ENCODE measurements at places on chromosomes 3 and 15.

- DNase-seq = no peak
Measured at GRCh38 chr3:35505181-35505580, 134.1 kb upstream of the ARPP21 start.

DNA sequence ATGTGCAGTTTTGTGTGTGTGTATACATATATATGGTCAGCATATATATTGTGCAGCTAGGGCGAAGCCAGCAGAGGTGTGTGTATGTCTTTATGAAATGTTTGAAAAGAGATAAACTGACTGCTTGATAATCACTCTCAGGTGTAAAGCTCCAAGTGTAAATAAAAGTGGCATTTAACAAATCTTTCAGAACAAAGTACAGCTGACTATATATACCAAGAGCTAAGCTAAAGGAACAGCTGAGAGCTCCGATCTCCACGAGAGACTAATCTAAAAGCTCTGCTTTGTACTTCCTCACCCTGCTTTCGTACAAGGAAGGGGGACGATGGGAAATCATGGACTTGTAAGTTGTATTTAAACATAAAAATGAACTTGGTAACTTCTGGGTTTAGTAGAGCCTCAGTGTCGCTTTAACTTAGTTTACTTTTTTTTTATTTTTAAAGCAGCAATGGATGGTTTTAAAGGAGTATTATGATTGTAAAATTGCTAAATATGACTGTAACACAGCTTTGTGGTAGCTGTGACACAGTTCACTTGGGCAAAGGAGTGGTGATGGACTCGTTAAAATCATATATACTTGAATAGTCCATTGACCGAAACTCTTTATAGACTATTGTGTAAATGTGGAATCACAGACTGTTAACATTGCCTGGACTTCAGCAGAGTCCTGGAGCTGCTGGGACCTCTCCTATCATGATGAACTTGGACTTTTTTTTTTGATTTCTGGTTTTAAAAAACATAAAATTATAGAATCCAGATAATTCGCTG, 11.4 kb upstream of the ITPKA start:
- DNase-seq = no peak

GRCh38 chr3:100044369-100044768, 69.9 kb downstream of the FILIP1L start:
- DNase-seq = no peak

- no peak for DNase-seq
Measured at GRCh38 chr15:91338766-91339165, 238.7 kb downstream of the SV2B start.

DNA sequence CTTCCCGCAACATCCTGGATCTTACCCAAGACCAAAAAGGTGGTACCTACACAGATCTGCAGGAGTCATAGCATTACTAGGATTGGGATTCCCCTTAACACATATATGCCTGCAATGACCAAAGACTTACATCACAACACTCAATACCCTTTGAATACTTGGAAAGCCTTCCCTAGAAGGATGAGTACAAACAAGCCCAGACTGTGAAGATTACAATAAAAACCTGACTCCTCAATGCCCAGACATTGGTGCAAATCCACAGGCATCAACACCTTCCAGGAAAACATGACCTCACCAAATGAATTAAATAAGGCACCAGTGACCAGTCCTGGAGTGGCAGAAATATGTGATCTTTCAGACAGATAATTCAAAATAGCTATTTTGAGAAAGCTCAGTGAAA, 326.8 kb downstream of the TBL1XR1 start:
- DNase-seq = no peak

DNA sequence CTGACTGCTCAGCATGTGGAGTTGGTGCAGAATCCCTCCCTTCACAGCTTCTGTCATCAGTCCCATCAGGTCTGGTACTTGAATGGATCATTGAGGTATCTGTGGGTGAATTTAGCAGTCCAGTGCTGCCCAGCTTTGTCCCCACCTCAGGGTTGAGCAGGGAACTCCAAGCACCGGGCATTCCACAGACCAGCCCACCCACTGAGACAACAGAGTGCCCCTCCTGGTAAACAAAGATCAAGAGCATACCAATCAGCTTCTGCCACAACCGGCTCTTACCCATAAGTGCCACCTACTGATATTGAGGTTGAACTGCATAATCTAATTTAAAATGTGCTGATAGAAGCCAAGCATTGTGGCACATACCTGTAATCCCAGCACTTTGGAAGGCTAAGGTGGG, 57.1 kb upstream of the FXR1 start:
- no peak for DNase-seq

GRCh38 chr15:84831613-84832012, 14.5 kb downstream of the ALPK3 start:
- DNase-seq = no peak

DNA sequence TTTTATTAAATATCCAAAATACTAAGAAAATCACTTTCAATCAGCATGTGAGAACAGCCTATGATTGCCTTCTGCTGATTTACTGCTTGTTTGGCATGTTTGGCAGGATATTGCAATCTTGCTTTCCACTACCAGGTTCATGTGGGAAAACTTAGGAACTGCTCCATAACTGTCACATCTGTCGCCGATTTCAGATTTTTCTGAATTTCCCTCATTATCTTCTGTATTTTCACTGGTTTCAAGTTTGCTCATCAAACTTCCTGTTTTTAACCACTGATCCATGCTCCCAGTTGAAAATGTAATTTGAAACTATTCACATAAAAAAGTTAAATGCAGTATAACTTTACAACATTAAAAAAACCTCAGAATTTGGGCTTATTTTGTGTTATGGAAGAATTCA, 93.0 kb downstream of the NFKBIZ start:
- DNase-seq = no peak

- DNase-seq = no peak
Measured at GRCh38 chr3:145815707-145816413, 345.1 kb downstream of the PLOD2 start.

GRCh38 chr3:88263417-88264100, 113.8 kb downstream of the C3orf38 start:
- DNase-seq = no peak

DNA sequence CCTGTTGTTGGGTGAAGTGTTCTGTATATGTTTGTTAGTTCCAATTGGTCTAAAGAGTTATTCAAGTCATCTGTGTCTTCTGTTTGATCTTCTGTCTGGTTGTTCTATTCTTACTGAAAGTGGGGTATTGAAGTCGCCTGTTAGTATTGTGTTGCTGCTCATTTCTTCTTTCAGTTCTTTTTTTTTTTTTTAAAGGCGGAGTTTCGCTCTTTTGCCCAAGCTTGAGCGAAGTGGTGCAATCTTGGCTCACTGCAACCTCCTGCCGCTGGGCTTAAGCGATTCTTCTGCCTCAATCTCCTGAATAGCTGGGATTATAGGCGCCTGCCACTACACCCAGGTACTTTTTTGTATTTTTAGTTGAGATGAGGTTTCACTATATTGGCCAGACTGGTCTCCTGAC, 23.5 kb downstream of the PFN2 start:
- DNase-seq = no peak

GRCh38 chr15:74995182-74995778, at the start of gene SCAMP5:
Gene SCAMP5 (plus strand): TSS chr15:74995563. CDS start chr15:75011840, 16,277 bp downstream.
- peak; percentile 76 for DNase-seq

- DNase-seq = no peak
Measured at GRCh38 chr3:53225651-53226050, 30.2 kb downstream of the TKT start.

DNA sequence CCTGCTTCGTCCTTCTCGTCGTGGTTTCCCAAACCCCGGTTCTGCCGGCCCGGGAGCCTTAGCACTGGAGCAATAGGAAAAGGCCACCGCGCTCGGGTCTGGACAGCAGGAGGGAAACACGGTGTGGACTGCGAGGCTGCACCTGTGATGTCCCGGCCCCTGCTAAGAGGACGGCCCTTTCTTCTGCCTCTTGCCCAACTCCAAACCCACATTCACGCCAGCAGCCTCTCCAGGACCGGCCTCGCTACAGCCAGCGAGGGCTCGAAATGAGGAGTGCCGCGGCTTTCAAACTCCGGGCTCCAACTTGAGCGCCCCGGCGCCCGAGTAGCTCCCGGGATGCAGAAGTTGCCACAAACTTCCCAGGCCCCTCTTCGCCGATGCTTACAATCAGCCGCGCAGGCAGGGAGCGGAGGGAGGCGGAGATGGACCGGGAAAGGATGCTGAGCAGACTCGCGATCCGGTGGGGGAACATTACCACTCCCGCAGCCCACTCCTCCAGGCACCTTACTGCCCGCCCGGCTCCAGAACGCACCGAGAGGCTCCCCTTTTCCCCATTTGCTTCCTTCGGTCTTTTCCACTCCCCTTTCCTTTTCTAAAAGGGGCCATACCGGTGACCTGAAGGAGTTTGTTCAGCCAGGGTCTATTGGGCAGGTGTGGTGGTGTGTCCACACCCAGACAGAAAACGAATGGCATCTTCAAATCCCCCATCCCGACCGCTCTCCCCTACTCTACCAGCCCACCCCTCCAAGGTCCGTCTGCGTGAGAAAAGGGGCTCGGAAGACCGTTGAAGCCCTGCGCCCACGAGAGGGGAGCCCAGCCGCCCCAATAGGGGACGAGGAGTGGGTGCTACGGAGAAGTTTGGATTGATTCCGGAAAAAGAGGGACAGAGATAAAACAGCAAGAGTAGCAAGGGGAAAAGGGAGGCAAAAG, 18.8 kb upstream of the SATB1 start:
- no peak for DNase-seq

GRCh38 chr3:13824521-13825310, 55.2 kb downstream of the WNT7A start:
- DNase-seq = no peak

DNA sequence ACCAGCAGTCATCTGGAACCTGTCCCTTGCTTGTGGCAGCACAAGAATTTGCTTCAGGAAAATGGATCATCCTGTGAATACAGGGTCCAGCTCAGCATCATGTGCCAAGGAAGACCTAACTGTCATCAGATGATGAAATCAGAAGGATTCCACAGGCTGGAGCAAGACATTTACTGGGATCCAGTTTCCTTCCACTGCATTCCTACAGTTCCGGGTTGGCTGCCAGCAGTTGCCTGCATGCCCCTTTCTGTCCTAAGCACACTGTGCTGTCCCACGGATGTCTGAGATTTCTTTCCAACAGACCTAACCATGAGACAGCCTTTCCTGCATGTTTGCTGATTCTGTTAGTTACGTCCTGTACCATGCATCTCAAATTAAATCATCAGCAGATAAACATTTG, 140.7 kb downstream of the IMPG2 start:
- DNase-seq = no peak

DNA sequence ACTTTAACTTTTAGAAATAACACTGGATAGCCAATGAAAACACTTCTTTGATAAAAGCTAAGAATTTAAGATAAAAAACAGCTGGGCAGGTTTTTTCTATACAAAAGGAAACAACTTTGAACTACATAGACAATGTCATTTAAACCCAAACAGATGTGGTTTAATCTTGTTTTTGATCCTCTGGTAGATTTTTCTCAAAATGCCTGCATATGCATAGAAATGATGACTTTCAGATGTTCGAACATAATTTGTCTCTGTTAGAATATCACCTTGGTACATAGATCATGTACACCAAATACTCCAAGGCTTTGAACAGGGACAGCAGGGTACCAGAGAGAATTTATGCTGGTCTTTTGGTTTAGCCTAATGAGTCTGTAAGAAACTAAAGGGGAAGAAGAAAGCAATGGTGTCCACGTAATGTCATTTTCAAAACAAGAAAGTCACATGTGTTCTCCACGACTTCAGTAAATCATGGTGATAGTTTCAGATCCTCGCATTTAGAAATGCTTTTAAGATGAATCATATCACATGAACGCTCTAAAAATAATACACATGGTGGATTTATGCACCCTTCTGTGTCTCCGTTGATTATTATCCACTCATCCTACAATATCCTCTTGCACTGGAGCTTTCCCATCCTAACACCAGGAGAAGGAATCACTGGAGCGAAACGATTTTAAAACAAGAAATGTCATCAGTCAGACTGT, 160.1 kb upstream of the PDZRN3 start:
- no peak for DNase-seq

- no peak for DNase-seq
Measured at GRCh38 chr3:193964517-193964880, 171.4 kb upstream of the HES1 start.

GRCh38 chr3:68964694-68965093, 32.3 kb upstream of the TAFA4 start:
- no peak for DNase-seq

GRCh38 chr3:23263796-23264195, 60.7 kb downstream of the UBE2E2 start:
- no peak for DNase-seq

GRCh38 chr3:149600634-149601033, 57.2 kb downstream of the WWTR1 start:
- DNase-seq = no peak

DNA sequence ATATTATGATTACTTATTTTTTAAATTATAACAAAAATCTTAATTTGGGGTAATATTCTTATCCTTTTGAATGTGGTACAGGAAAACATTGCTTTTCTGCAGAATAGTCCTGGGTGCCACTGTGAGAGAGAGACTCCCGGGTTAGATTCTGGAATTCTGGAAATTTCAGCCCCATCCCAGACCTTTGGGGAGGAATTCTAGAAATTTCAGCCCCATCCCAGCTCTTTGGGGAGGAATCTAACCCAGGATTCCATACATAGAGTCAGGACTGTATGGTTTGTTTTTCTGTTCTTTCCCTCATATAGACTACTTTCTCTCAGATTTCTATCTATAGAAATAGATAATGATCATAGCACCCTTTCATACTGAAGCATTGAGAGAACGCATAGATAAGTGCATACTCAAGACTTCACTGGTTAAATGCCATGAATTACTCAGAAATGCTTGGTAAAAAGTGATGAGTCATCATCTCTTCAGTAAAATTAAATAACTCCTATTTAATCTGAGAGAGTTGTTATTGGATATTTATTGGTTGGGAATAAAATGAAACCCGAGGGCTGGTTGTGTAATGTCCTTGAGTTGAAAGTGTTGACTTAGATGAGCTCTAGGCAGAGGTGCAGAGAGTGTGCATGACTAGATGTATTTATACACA, 8.3 kb downstream of the EIF2AK4 start:
- no peak for DNase-seq

DNA sequence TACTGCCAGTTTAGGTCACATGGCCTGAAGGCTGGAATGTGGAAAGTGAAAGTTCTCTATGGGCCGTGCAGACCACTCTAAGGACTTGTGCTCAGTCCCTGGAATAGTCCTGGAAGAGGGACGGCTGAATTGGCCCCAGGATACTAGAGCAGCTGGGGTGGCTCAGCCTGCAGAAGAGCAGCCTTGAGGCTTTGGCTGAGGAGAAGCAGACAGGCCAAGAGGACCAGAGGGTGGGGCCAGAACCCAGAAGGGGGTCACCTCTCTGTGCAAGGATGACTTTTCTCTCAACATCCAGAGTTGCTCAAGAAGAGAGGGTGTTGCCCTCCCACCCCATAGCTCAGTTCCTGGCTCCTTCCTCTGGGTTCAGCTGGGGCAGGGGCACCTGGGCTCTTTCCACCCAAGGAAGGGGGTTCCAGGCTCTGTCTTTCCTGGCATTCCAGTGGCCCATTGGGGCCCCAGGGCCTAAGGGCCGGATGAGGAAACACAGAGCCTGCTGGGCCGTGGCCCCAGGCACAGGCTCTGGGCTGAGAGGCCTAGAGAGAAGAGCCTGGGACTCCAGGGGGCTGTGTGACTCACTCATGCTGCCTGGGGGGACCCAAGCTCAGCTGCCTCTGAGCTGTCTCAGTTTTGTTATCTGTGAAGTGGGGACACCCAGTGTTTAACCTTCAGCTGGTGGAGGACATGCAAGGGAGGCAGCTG, 8.5 kb upstream of the FBLN2 start:
- DNase-seq = no peak
